ENCODE measurements at places on chromosomes 3 and 15.

DNA sequence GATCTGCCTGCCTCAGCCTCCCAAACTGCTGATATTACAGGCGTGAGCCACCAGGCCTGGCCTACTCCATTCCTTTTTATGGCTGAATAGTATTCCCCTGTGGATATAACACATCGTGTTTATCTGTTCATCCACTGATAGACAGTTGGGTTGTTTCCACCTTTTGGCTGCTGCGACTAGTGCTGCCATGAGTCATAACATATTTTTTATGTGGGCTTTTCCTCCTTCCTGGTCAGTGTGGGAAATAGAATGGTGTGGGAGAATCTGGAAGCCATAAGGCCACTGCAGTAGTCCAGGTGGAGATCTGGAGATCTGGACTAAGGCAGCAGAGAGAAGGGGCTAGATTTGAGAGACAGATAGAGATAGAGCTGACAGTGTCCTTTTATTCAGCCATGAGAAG, 16.2 kb downstream of the LCMT2 start:
- no peak for DNase-seq

DNA sequence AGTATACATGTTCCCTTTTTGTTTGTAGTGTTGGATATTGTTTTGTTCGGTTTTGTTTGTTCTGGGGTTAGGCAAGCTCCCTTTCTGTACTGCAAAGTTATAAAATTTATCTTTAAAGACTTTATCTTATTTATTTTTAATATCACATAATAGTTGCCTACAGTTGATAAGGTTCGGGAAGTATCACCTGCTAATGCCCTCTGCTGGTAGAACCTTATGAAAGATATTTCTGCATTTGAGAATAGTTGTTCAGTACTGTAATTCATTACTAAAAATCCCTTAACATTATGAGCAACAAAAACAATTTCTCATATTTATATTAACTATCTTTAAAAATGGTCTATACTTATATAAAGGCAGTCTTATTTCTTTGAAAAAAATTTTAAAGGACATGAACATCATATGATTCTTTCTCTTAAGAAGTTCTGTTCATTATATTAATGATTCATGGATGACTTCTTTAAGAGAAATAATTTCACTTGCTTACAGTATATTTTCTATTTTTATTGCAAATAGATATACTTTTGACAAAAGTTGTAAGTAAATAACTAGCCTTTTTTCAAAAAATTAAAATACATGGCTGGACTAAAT, 1126.8 kb downstream of the SI start:
- DNase-seq, result no peak

DNA sequence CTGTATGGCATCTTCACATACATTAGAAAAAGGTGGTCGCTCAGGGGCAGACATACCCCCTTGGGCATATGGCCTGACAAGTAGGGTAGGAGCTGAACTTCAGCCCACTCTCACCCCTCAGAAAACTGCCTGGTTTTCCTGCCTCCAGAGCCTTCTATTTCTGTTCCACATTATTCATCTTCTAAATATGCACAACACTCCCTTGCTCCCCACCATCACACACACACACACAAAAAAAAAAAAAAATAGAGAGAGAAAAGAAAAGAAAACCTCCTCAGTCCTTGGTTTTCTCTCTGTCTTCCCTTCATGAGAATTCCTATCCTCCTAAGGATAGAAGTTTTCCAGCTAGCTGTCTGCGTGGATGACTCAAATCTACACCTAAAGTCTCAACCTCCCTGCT, 5.6 kb upstream of the ROPN1 start:
- DNase-seq, result no peak

DNA sequence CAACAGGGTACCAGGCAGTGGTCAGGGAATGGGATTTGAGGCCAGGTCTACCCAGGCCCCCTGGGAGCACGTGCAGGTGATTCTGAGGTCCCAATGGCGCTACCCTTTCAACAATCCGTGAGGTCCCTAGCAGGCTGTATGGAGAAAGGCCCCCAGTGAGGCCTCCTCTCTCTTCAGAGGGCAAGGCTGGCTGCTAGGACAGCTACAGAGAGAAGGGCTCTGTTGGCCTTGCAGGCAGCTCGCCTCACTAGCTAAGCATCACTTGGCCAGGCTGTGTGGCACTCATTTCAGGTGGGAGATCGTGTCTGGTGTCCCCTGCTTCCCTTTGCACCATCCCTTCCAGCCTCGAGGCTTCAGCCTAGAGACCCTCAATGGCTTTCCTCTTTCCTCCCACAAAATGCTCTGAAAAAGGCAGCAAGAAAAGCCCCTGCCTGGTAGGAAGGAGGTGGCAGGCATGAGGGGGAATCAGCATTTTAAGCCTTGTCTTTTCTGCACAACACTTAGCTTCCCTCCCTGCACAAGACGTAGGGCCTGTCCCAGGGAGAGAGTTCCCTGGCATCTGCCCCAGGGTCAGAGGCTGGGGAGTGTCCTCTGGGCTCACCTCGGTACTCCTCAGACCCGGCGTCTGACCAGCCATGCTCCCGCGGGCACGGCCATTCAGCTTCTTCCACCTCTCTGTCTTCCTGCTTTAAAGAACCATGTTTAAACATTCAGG, 111.8 kb downstream of the ASB7 start:
- no peak for DNase-seq

DNA sequence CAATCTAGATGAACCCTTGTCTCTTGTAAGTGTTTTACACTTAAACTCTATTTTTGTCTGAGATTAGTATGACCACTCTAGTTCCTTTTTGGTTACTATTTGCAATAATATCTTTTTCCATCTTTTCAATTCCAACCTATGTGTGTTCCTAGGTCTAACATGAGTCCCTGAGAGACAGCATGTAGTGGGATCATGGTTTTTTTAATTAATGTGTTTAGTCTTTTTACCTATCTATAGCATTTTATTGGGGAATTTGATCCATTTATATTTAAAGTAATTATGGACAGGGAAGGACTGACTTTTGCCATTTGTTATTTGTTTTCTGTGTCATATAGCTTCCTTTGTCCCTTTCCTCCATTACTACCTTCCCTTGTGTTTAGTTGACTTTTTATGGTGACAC, 21.7 kb downstream of the TNFSF10 start:
- DNase-seq, result no peak

- no peak for DNase-seq
Observed at GRCh38 chr3:46979958-46980497, 562 bp downstream of the NBEAL2 start.

All from T-cell (primary cell).